ENCODE measurements at places on chromosomes 6 and 20. TPM values are rescaled to one million over a fixed set of nuclear protein-coding genes. Genes with fewer than 3 reads are reported as not detected.

- H3K4me1 ChIP-seq = no peaks in the 10 kb centered on the region
- H3K4me3 ChIP-seq = no peak overlapping the region
- H3K27ac ChIP-seq = no peak overlapping the region
- H3K27me3 ChIP-seq = no peaks in the 10 kb centered on the region
- H3K36me3 ChIP-seq = no peaks in the 10 kb centered on the region
These were observed 147.5 kb downstream of the BMP2 start for GRCh38 chr20:6914986-6915385.

DNA sequence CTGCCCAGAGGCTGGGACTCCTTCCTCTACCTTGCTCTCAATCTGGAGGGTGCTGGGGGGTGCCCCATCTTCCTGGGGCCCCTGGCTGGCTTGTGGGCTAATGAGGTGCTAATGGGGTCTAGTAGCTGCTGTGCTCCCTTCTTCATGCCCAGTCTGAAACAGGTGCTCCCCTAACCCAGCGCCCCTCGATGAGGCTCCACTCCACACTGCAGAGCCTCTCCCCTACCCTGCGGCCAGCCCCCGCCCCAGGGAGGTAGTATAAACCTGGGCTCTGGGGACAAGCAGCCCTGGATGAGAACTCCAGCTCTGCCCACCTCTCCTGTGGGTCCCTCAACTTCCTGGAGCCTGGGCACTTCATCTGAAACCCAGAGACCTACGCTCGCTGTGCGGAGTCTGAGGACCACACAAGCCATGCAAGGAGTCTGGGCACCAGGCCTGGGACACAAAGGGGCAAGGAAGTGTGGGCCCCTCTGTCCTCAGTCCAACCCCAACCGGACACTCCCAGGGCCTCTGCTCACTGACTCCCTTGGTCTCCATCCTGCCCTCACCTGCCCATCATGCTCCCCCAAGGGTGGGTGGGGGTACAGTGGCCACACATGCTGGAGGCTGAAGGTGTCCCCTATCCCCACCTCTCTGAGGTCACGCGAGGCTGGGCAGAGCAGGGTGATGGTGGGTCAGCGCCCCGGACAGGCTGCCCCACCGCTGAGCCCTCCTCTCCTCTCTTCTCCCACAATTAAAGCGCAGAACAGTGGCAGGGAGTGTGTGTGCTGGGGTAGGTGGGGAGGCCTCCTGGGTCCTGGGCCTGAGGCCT is 6.1 kb downstream of the RPL10A start:
- no peak for DNase-seq
- no peaks in the 10 kb centered on the region for H3K27me3 ChIP-seq
- H3K36me3 ChIP-seq = peaks cover 45% of the 10 kb centered on the region
- peaks cover 30% of the 10 kb centered on the region for H3K4me1 ChIP-seq

- H3K27me3 ChIP-seq = no peaks in the 10 kb centered on the region
- H3K4me1 ChIP-seq = no peaks in the 10 kb centered on the region
- H3K27ac ChIP-seq = no peak overlapping the region
- H3K4me3 ChIP-seq = no peak overlapping the region
- no peaks in the 10 kb centered on the region for H3K36me3 ChIP-seq
- DNase-seq = no peak
These were observed 86.6 kb upstream of the BMP2 start for GRCh38 chr20:6680854-6681253.

The ANGPT4 gene
- not detected for total RNA-seq

The MUC22 gene
- not detected for total RNA-seq
